CD4-positive, alpha-beta memory T cell (primary cell): ENCODE measurements at places on chromosomes 4 and X.

GRCh38 chr4:39062770-39063097 lies 702 bp downstream of the KLHL5 start:
- no peak for DNase-seq

GRCh38 chrX:10518073-10518472 lies 102.3 kb downstream of the MID1 start:
- DNase-seq, result no peak

DNA sequence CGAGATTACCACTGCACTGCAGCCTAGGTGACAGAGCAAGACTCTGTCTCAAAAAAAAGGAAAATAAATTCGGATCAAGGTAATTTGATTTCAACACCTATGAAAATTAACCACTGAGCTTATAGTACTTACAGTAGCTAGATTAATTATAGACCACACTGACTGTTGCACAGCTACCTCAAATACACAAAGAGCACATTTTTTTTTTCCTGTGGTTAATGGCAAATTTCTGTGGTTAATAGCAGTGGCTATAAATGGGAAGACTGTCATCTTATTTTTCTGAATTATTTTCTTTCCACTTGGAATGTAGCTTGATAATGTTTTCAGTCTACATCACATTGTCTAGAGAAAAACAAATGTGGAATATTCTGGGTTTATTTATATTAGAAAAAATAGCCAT lies 1661.6 kb upstream of the PCDH7 start:
- no peak for DNase-seq

GRCh38 chr4:12110627-12111026 lies 681.9 kb upstream of the HS3ST1 start:
- DNase-seq, result no peak
